ENCODE measurements at places on chromosomes 5 and 9. TPM values are rescaled to one million over a fixed set of nuclear protein-coding genes. Genes with fewer than 3 reads are reported as not detected.

DNA sequence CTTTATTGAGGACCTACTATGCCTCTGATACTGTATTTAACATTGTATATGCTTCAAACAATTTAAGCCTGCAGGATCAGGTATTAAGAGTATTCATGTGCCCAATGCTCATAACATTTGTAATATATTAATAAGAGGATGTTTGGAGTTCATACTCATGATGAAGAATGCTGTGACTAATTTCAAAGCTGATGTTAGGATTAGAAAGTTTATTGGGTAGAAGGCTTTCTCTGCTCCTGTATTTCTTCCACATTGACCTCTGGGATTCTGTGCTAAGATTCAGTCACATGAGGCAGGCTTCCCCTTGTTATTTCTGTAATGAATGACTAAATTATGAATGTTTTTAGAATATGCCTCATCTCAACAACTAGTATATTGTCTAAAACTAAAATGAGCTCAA, 456.4 kb downstream of the NFIB start:
- H3K27me3 ChIP-seq, result no peaks in the 10 kb centered on the region
- no peak overlapping the region for H3K4me3 ChIP-seq
- H3K36me3 ChIP-seq, result no peaks in the 10 kb centered on the region
- DNase-seq, result no peak

DNA sequence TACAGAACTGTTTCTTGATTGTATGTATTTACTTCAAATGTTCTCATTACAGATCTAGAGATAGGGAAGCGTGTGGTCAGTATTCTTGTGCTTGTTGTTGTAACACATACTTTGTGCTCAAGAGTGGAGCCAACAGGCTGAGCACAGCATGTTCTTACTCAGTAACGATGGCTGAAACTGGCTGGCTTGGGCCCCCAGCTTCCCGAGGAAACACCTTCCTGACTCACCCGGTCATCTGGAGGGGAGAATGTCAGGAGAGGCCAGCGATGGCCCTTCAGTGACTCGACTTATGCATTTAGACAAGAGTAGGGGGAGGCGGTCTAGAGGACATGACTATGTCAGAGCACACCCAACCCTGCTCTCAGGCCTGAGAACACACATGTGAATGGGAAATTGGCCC, 25.6 kb downstream of the ZNF474 start:
- no peak overlapping the region for H3K4me3 ChIP-seq
- H3K4me1 ChIP-seq, result peaks cover 6% of the 10 kb centered on the region
- H3K36me3 ChIP-seq, result no peaks in the 10 kb centered on the region
- no peaks in the 10 kb centered on the region for H3K27me3 ChIP-seq
- DNase-seq, result no peak
- H3K27ac ChIP-seq, result no peak overlapping the region

DNA sequence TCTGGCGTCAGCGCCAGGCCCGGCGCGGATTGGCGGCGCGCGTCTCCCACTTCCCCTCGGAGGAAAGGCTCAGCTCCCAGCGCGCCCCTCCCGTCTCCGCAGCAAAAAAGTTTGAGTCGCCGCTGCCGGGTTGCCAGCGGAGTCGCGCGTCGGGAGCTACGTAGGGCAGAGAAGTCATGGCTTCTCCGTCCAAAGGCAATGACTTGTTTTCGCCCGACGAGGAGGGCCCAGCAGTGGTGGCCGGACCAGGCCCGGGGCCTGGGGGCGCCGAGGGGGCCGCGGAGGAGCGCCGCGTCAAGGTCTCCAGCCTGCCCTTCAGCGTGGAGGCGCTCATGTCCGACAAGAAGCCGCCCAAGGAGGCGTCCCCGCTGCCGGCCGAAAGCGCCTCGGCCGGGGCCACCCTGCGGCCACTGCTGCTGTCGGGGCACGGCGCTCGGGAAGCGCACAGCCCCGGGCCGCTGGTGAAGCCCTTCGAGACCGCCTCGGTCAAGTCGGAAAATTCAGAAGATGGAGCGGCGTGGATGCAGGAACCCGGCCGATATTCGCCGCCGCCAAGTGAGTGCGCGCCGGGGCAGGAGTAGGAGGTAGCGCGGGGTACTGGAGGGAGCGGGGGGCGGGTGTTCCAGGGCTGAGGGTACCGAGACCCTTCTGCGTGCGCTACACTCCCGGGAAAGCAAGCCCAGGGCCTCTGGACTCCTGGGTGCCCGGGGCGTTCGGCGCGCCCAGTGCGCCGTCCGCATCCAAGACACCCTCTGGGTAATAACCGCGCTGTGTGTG, at the start of gene MSX2:
Gene MSX2, plus strand, starts transcription at position 99 of the 777 bp plus-strand sequence. Its CDS starts 78 bp downstream, at position 177.
- H3K4me3 ChIP-seq, result peak within 1 kb of the TSS; percentile 49
- H3K27ac ChIP-seq, result no peak within 1 kb of the TSS
- H3K27me3 ChIP-seq, result peaks cover 82% of the 10 kb centered on the region
- peak; percentile 44 for DNase-seq
- H3K36me3 ChIP-seq, result no peaks in the 10 kb centered on the region
- H3K4me1 ChIP-seq, result peaks cover 4% of the 10 kb centered on the region

- no peaks in the 10 kb centered on the region for H3K4me1 ChIP-seq
- H3K27ac ChIP-seq, result no peak overlapping the region
- DNase-seq, result no peak
- H3K27me3 ChIP-seq, result no peaks in the 10 kb centered on the region
- no peak overlapping the region for H3K4me3 ChIP-seq
Measured at GRCh38 chr9:78559449-78559885, 262.5 kb downstream of the PSAT1 start.

The ADAMTS2 gene
- total RNA-seq, result not detected

The MCTP1 gene
- total RNA-seq, result 0.40 TPM
